ENCODE measurements at places on chromosomes 1 and 21.

- DNase-seq, result no peak
Measured at GRCh38 chr1:147052677-147053076, 114.6 kb downstream of the NBPF12 start.

DNA sequence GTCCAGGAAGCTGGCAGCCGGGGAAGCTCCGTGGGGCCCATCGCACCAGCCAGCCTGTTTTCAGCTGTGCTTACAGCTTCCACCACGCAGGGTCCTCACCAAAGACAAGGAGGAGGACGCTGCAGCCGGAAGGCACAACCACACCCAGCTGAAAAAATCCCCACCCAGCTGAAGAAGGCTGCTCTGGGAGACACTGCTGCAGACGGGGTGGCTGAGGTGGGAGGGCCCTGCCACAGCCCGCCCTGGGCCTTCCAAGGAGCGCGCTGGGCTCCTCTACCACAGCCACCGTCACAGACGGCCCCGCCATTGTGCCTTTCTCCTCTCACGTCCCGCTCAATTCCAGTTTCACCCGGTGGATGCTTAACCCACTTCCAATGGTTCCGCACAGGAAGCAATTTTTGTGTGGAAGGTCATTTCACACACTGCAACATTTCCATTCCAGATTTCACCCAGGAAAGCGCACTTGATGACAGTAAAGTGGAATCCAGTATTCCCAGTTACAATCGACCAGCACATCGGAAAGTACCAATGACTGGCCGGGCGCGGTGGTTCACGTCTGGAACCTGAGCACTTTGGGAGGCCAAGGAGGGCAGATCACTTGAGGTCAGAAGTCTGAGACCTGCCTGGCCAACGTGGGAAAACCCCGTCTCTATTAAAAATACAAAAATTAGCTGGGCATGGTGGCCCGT, 47.9 kb downstream of the NPHP4 start:
- DNase-seq, result no peak

DNA sequence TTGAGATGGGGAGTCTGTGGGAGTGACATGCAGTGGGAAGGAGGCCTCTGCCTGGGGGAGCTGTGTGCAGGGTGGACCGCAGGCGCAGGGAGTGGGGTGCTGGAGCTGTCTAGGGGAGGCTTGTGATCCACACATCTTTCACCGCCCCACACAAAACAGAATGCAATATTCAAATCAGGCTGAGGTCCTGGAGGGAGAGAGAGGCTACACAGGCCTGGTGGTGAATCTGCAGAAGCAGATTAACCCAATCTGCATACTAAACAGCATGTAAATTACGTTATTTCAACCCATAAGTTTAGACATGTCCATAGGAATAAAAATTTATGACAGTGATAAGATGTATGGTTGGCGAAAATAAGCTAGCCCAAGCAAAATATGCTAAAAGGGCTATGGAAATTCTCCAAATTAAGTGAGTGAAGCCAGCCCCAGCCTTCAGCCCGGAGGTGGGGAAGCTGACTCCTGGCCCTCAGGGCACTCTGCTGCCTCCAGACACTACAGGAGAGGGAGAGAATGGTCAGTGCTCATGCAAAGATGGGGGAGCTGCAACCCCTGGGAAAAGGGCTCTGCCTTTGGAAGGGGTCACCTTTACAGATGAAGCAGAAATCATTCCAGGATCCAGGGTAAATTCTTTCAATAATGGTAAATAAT, 156.2 kb upstream of the CTTNBP2NL start:
- DNase-seq, result no peak

GRCh38 chr1:48040154-48040553, 43.0 kb upstream of the TRABD2B start:
- DNase-seq, result no peak

DNA sequence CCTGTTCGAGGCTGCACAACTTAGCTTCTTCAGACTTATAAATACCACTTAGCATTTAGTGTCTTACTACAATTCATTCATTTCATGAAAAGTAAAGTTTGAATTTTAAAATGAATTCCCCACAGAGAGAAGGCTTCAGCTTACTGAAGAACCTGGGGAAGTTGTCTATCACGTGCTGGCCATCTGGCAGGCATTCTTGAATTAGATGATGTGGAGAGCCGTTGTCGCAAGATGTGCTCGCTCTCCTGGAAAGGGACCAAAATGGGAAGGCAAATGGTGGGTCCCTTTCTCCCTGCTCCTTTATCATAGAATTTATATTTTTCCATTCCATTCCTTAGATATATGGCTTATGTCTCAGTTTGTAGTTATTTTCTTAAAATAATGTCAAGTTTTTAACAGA, 90.5 kb downstream of the CD247 start:
- DNase-seq, result no peak

- no peak for DNase-seq
Measured at GRCh38 chr21:36796070-36796469, 97.2 kb downstream of the SIM2 start.

GRCh38 chr21:27525780-27526179, 558.9 kb upstream of the ADAMTS5 start:
- DNase-seq, result no peak

DNA sequence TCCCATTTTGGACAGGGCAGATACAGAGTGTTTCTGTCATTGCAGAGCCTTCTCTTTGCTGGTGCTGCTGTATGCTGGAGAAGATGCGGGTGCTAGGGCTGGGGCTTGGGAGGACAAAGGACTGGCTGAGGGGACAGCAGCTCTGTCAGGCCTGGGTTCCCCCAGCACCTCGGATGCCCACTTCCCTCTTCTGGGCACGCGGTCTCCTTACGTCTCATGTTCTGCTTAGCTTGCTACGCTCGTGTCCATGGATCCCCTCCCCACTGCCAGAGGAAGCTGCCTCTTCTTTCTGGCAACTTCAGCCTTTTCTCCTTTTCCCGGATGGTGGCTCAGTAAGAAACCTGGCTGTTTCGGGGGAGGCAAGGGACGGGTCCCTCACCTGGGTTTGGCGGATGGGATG, 75.7 kb downstream of the ARHGEF10L start:
- DNase-seq, result no peak

DNA sequence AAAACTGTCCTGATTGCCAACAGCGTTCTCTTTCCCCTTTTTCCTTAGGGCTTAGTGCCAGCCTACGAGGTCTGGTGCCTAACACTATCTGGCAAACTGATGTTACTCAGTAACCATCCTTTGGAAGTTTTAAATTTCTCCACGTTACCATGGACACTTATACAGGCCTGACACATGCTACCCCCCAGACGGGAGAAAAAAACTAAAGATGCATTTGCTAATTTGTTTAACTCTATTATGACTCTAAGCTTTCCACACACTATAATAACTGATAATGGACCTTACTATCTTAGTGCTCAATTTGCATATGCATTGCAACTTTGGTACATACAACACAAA, 36.8 kb downstream of the CLCA1 start:
- no peak for DNase-seq

- no peak for DNase-seq
Measured at GRCh38 chr1:99557546-99558202, 88.2 kb upstream of the PALMD start.

DNA sequence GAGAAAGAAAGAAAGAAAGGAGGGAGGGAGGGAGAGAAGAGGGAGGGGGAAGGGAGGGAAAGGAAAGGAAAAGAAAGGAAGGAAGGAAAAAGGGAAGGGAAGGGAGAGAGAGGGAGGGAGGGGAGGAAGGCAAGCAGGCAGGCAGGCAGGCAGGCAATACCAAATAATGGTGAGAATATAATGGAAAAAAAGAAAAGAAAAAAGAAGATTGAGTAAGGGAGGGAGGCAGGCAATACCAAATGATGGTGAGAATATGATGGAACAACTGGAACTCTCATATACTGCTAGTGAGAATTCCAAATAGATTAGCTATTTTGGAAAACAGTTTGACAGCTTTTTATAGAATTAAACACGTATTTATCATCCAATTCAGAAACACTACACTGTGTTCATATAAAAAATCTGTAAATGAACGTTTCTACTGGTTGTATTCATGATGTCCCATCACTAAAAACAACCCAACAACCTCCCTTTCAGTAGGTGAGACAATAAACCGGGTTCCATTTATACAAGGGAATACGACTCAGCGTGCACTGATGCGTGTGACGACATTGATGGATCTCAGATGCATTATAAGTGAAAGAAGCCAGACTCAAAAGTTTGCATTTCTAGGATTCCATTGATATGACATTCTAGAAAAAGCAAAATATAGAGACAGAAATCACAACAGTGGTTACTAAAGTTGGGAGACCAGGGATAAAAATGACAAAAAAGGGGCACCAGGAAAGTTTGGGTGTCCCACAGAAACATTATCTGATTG, 226.4 kb downstream of the DSCAM start:
- DNase-seq, result no peak

- no peak for DNase-seq
Measured at GRCh38 chr1:235746245-235746644, 96.7 kb upstream of the GNG4 start.

DNA sequence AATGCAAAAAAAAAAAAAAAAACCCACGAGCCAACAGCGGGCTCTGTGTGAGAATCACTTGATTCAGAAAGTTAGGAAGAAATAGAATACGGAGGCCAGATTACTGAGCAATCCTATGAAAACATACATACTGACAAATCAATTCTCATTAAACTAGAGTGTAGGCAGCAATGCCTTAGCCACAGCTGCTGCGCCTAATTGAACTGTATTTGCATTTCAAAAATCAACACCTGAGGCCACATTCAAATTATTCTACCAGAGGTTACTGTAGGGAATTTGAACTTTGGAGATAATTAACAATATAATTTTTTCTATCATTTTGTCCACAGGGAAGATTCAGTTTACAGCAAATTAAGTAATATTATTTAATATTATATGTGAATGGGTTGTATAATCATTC, 138.4 kb upstream of the PLD5 start:
- DNase-seq, result no peak

All from iPS-NIHi11 (cell line).